ENCODE measurements at places on chromosomes 2 and 18.

DNA sequence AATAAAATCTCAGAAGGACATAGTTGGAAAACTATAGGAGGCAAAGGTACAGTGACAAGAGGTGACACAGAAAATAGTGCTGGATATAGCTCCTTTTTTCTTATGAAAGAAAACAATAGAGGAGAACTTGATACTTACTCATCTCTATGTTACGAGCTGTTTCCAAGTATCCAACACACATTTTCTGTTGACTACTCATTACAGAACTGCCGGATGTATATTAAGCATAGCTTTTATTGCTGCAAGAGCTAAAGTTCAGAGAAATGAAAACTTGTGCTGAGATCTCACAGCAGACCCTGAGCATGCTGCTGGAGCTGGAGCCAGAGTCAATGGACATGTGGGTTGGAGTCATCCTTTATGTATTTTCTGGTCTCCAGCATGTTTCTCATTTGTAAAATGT, 210.0 kb upstream of the NT5C1B start:
- DNase-seq = no peak

GRCh38 chr2:223214394-223215253, 162.6 kb downstream of the KCNE4 start:
- no peak for DNase-seq

GRCh38 chr2:144027593-144027992, 492.3 kb downstream of the ZEB2 start:
- no peak for DNase-seq

DNA sequence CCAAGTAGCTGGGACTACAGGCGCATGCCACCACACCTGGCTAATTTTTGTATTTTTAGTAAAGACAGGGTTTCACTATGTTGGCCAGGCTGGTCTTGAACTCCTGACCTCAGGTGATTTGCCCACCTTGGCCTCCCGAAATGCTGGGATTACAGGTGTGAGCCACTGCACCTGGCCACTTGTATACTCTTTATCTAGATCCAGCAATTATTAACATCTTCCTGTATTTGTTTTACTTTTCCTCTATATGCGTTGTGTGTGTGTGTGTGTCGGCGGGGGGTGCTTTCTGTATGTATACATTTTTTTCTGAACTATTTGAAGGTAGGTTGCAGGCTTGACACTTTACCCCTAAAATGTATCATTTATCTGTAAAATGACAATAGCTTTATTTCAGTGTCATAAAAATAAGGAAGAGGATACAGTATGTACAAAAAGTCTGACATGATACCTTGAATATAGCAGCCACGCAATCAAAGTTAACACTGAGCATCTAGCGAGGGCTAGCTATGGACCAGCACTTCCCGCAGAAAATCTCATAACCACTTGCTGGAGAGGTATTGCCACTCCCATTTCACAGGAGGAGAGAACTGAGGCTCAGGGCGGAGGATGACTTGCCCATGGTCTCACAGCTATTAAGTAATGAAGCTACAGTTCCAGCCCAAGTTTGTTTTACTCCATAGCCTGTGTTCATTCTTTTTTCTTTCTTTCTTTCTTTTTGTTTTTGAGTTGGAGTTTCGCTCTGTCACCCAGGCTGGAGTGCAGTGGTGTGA, 251.3 kb downstream of the MYCN start:
- DNase-seq = no peak

DNA sequence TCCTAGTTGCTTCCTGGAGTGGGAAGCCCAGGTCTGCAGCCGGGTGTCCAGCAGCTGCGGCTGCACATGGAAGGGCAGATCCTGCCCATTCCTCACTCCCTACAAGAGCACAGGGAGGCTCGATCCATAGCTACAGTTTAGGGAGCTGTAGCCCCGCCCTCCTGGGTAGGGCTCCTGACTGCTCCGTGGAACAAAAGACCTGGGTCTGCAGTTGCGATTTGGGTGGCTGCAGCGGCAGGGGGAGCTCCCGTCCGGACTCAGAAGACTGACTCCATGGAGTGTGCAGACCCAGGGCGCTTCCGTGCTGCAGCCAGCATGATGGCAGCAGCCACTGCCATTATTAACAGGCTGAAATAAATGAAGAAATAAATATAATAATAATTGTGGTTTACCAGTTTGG, 157.3 kb downstream of the CTNNA2 start:
- no peak for DNase-seq
